ENCODE measurements at places on chromosomes 7 and 10.

DNA sequence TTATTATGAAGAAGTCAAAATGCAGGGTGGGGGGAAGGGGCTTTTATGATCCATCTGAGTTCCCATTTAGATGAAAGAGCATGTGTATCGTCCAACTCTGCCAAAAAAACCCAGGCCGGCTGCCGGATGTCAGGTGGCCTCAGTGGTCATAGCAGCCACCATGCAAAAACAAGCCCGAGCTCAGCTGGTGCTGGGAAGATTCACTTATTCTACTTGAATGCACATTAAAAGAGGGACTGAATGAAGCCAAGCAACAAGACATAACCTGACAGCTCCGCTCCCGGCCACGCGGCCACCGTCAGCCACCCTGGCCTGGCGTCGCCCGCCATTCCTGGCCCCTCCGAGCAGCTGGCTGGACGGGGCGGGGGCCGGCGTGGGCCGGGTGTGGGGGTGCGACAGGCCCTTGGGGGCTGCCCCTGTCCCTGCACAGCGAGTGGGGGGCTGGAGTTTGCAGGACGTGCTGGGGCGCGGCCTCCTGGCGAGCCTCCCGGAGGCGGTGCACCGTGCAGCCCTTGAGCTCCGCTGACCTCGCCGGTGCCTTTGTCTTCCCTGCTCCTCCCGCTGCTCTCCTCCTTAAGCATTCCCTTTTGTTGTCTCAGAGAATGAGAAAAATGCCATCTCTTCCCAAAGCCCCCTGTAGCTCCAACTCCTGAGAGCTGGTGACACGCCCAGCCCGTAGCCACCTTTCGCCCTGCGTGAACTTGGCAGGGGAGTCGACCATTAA, 67.8 kb downstream of the EBF3 start:
- no peak for DNase-seq

GRCh38 chr10:3054851-3055199, 12.5 kb upstream of the PFKP start:
- DNase-seq, result no peak

DNA sequence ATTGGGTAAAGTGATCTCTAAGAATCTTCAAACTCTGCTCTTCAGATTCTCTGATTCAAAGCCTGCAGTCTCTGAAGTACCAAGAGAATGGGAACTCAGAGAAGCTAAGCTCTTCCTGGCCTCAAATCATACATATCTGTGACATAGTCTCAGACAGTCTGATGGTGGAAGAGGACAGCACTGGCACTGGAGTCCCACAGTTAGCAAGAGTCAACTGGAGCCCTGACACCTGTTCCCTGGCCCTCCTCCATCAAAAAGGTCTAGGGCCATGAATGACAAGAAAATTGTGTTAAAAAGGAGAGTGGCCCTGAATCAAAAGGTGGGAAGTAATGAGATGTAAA, 37.7 kb downstream of the PRSS2 start:
- no peak for DNase-seq

GRCh38 chr7:1418505-1419309, 40.6 kb downstream of the MICALL2 start:
- peak; percentile 77 for DNase-seq

Data from A549 (cell line).